Panc1 (cell line): ENCODE measurements at places on chromosomes 5 and 9.

- no peak for DNase-seq
Observed at GRCh38 chr5:54249210-54250028, 61.0 kb downstream of the ARL15 start.

GRCh38 chr9:70218767-70219166 is 40.0 kb upstream of the SMC5 start:
- DNase-seq, result no peak

- DNase-seq, result peak; percentile 35
Observed at GRCh38 chr9:114738581-114739316, 56.8 kb upstream of the TEX48 start.

DNA sequence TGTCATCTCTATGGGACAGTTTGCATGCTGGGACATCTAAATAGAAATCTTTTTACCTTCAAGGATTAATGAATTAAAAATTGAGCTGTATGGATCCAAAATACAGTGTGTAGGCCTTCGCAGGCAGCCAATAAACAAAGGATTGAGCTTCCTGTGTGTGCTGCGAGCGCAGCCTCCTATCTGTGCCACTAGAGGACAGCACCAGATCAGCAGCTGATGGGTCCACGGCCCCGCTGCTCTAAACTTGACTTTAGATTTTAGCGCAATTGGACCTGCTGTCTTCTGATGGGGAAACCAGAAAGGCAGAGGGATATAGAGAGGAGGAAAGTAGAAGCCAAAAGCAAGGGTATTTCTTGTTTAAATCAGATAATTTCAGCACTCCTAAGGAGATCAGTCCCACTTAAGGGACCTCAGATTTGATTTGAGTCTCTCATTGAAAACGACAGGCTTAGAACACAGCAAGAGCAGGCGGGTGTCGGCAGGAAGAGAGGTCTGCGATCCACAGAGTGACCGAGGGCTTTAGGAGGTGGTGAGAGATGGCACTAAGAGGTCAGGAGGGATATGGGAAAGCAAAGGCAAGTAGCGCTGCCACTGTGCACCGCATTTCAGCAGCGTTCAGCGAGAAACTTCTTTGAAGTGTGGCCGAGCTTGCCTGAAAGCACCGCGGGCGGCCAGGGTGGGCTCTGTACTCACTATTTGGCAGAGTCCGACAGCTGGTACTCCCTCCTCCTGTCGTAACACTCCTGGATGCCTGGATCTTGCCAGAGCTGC is 214.3 kb downstream of the GNA14 start:
- DNase-seq, result no peak

- no peak for DNase-seq
Observed at GRCh38 chr5:61030163-61030482, 85.1 kb downstream of the NDUFAF2 start.

DNA sequence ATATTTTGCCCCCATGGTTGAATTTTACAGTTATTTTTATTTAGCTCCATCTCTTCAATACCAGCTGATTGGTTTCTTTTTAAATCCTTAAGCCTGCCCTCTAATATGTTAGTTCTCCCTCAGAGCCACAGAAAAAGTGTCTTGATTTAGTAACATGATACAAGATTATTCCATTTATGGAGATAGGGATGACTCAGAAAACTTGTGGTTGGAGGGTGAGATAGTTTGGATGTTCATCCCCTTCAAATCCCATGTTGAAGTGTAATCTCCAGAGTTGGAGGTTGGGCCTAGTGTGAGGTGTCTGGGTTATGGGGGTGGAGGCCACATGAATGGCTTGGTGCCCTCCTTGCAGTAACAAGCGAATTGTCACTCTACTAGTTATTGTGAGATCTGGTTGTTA is 115.7 kb downstream of the FBXO38 start:
- DNase-seq, result no peak

DNA sequence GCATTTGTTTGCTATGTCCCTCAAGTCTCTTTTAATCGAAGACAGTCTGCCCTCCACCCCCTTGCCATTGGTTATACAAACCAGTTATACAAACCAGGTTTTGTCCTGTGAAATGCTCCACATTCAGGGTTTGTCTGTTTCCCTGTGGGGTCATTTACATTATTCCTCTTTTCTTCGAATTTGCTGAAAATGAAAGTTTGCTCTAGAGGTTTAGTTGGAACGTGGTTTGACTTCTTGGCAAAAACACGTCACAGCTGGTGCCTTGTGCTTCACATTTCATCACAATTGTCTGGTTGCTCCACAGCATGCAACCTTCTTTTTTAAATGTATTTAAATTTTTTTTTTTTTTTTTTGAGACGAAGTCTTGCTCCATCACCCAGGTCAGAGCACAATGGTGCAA is 4.2 kb upstream of the HAVCR2 start:
- DNase-seq, result no peak

- DNase-seq, result no peak
Observed at GRCh38 chr5:63128761-63129160, 550.1 kb downstream of the LRRC70 start.

- DNase-seq, result no peak
Observed at GRCh38 chr5:72508241-72509170, 1.3 kb upstream of the ZNF366 start.

DNA sequence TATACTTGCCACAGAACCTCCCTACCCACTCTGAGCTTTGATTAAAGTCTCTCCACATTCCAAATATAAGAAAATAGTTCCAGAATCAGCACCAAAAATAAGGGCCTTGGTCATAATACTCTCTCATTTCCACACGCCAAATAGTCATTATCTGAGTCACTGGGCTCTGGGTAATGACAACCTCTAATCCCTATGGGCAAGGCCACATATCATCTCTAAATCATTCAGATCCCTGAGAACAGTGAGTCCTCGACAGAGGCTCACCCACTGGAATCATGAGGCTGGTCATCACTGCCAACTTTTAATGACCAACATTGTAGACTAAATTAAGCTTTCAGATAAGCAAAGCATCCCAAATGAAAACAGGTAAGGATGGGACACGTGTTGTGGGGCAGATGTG is 28.1 kb downstream of the FAM114A2 start:
- DNase-seq, result no peak

DNA sequence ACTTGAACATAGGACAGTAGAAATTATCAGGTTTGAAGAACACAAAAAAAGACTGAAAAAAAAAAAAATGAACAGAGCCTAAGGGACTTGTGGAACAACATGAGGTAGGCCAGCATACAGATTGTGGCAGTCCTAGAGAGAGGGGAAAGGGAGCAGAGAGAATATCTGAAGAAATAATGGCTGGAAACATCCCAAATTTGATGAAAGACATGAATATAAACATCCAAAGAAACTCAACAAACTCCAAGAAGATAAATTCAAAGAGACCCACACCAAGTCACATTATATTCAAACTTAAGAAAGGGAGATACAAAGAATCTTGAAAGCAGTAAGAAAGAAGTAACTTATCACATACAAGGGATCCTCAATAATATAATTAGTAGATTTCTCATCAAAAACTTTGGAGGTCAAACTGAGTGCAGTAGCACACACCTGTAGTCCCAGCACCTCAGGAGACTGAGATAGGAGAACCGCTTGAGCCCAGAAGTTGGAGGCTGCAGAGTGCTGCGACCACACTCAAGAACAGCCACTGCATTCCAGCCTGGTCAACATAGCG is 9.1 kb downstream of the PLAA start:
- no peak for DNase-seq

GRCh38 chr5:158261674-158262367 is 402.9 kb upstream of the CLINT1 start:
- no peak for DNase-seq

DNA sequence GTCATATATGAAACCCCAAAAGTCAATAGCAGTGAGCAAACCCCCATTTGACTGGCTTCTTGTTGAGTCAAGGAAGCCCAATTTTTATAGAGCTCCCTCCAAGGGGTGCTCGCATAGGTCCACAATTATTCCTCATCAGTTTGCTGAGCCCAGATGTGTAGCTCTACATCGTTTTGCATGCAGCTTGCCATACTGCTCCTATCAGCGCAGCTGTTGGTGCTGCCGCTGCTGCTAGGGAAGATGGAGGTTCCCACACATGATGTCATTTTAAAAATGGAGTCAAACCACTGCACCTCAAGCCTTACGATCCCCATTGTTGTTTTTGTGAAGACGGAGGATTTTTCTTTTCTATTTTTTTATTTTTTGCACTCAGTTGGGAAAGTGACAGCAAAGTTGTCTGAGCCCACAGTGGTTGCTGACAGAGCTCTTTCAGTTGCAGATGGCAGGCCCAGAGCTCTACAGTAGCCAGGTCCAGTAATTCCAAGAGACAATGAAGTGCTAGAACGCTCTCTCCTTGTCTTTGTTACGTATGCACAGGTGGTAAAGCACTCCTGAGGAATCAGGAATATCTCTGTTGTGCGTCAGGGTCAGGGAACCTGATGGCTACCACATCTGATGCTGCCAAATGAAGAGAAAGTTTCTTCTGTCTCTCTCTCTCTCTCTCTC is 23.2 kb upstream of the C5orf63 start:
- no peak for DNase-seq

DNA sequence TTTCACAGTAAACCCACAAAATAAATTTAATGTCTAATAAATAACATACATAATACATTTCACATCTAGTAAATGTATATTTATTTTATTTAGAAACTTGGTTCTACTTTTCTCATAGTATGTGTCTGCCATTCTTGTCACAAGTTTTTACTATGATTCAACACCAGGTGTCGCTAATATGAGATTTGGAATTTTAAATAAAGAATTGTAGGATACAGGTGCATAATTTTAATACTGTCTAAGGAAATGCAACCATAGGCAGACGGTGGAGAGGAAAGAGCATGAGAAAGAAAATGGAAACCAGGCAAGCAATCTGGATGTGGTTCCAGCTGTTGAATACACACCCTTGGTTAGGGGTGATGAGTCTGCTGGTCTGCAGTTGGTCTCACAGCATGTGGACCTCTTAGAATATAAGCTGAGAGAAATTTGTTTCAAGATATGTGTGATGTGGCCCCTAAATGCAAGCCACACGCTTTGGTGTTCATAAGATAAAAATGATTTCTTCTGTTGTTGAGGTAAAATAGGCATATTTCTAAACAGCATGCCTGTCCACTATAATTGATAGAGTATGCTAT is 114.7 kb upstream of the TXNDC8 start:
- no peak for DNase-seq

DNA sequence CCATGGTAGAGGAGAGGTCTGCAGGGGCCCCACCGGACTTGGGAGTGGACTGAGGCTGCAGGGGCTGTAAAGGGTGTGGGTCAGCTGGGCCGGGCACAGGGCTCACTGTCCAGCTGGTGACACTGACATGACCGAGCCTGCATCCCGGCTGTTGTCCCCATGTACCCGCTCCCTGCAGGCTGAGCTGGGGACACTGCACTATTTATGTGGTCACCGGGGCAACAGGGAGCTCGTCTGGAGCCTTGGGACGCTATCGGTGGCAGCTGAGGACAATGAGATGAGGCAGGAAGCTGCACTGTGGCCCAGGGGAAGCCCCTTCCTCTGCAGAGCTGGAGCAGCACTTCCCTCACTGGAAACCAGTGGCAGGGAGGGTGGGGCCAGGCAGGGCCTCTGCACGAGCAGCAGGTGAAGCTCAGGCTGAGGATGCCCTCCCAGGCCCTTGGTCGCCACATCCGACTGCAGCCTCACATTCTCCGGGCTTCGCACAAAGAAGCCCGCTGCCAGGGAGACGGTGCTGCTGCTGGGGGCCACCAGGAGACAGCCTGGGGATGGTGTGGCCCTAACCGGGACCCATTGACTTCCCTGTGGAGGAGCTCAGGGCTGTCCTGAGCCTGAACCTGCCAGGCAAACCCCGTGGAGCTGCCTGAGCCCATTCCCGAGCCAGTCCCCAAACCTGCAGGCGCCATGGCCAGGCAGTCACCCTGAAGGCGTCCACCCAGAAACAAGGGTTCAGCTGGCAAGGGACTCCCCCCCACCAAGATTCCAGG is 26.4 kb downstream of the ZDHHC11B start:
- DNase-seq, result no peak

DNA sequence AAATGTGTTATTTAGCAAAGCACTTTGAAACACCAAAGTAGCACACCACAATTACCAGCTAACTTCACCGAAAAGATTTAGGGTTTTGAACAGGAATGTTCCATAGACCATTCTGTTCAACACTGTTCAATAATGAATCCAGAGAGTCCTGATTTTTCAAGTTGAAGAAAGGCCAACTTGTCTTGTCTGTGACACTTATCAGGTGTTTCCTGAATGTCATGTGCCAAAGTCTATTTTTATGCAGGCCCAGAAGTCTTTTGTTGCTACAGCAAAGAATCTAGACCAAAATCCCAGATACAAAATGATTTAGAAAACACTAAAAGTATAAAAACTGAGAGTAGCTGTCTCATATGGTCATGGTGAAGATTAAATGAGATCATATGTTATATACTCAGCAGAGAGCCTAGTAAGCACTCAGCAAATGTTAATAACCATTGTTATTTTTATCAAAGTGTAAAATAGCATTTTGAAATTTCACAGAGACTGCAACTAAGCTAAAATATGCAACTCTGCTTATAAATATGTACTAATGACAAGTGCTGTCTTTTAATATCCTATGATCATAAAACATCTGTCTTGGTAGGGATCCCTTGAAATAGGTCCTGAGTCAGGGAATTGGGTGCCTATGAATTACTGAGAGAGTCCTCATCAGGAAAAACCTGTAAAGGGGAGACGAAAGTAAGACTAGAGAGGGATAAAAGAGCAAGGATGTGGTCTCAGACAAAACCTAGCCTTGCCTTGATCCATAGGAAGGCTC is 122.4 kb upstream of the SLC12A2 start:
- no peak for DNase-seq

DNA sequence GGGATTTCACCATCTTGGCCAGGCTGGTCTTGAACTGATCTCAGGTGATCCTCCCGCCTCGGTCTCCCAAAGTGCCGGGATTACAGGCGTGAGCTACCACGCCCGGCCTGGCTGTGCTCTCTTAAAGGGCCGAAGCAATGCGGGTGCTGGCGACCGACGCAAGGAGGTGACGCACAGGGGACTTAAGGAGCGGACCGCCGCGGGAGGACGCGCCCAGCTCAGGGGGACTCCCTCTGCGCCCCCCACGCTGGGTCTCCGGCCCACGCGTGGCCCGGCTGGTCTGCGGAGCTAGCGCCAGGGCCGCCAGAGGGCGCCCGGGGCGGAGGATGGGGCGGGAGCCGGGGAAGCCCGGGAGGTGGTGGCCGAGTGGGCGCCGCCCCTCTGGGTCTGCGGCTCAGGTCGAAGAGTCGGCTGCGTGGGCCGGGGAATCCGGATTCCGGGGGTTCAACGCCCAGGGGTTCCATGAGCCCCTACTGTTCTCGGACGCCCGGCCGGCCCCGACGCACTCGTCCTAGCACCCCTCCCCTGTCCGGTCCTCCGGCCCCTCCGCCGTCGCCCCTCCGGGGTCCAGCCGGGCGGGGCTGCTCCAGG is 502 bp upstream of the CERCAM start:
- no peak for DNase-seq

GRCh38 chr9:112861155-112861554 is 29.5 kb downstream of the SLC46A2 start:
- no peak for DNase-seq

DNA sequence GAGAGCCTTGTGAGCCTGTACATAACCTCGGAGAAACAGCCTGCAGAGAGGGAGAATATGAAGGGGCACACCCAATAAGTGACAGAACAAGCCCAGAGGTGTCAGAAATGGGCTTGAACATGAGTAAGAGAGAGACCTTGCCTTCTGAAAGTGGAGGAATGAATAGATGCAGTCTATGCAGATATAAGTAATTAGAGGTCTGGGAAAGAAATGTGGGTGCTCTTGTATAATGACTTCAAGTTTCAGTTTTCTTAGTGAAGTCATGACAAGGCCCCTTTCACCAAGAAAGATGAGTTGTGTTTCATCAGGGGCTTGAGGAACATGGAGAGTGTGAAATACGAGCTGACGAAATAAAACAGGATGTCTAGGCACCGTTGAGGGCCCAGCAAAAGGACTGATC is 15.1 kb downstream of the GRAMD2B start:
- DNase-seq, result no peak
